ENCODE measurements at places on chromosomes 4 and X.

GRCh38 chr4:39166669-39167068 lies 15.7 kb upstream of the WDR19 start:
- no peak for DNase-seq

GRCh38 chrX:151402719-151403390 lies 5.8 kb downstream of the VMA21 start:
- DNase-seq, result no peak

GRCh38 chrX:41906515-41907187 lies 16.7 kb downstream of the CASK start:
- no peak for DNase-seq

DNA sequence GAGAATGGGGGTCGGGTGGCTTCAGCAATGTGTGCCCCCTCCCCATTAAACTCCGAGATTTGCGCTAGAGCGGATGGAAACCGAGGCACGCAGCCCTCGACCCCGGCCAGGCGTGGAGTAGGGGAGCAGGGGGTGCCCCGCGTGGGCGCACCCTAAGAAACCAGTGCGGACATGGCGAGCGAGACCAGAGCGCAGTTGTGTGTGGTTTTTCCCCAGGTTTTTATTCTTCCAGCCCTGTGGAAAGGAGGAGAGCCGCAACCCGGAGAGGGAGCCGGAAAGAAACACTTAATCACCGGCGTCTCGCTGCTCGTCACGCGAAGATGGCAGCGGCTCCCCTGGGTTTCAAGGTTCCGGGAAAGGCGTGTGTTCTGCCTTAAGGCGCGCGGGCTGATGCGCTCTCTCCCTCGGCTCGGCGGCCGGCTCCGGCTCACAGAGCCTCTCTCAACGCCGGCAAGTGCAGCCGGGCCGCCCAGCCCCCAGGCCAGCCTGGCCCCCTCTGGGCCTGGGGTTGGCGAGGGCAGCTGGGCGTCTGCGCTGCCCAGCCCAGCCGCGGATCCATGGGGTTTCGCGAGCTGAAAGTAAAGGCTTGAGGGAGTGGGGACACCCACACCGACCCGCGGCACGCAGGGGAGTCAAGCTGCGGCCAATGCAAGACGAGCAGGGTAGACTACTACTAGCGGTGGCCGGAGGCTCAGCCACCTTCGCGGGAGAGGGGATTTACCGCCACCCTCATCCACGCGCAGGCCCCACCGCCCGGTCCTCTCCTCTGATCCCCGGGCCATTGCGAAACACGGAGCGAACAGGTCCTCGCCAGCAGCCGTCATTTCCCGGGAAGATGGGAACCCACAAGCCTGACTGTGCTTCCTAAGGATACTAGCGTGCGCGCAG lies 74.0 kb upstream of the BCOR start:
- no peak for DNase-seq

- no peak for DNase-seq
Observed at GRCh38 chr4:68589790-68590189, 13.7 kb upstream of the UGT2B17 start.

Data from Panc1 (cell line).